ENCODE measurements at places on chromosomes 5 and 9.

DNA sequence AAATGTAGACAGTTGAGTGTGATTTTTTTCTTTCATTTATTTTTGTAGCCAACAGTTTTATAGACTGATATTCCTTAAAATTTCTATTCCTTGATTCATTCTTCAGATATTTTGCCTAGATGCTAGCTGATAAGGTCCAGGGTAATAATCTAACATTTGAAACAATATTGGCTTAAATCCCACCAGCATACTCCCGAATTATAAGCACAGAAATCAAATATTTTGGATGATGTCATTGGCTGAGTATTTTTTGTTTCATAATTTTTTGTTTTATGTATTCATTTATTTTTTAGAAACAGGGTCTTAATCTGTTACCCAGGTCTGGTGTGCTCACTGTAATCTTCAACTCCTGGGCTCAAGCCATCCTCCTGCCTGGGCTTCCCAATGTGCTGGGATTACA, 88.4 kb downstream of the ISL1 start:
- DNase-seq: no peak

DNA sequence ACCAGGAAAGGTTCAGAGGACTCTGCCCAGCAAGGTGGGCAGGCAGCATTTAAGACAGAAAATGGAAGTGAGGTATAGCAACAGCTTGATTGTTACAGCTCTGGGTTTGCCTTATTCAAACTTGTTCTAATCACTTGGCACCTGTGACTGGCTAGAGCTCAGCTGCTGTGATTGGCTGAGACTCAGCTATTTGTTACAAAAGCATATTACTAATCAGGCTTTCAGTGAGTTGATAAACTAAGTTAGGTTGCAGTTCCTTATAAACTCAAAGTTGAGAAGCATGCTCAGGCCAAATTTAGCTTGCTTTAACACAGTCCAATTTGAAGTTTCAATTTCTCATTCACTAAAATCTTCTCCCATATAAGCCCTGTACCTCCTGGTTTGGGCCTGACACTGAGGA, 56.3 kb downstream of the GDA start:
- peak; percentile 10 for DNase-seq

- DNase-seq: no peak
These were observed 47.5 kb downstream of the MRPL36 start for GRCh38 chr5:1751864-1752822.

GRCh38 chr9:121634329-121635261, 16.8 kb upstream of the DAB2IP start:
- peak; percentile 59 for DNase-seq

GRCh38 chr5:72618708-72619107, 111.5 kb upstream of the ZNF366 start:
- DNase-seq: no peak

- no peak for DNase-seq
These were observed 37.6 kb upstream of the ORM1 start for GRCh38 chr9:114285166-114285867.

DNA sequence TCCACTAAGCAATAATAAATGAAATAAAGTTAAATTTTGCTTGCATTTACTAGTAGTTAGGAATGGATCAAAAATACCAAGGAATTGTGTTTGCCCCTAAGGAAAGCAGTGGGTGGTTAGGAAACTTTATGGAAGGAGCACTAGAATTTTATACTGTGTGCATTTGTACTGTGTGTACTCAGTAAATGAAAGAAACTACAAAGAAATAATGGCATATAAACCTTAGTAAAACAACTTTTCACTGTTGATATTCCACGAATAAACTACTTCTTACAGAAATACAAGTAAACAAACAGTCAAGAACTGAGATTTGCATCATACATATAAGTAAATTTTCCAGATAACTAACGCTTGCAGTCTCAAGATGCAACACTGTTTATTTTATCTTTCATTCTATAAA, 103.7 kb upstream of the PARP8 start:
- DNase-seq: no peak

- DNase-seq: no peak
These were observed 100.0 kb upstream of the NREP start for GRCh38 chr5:111856876-111857466.

DNA sequence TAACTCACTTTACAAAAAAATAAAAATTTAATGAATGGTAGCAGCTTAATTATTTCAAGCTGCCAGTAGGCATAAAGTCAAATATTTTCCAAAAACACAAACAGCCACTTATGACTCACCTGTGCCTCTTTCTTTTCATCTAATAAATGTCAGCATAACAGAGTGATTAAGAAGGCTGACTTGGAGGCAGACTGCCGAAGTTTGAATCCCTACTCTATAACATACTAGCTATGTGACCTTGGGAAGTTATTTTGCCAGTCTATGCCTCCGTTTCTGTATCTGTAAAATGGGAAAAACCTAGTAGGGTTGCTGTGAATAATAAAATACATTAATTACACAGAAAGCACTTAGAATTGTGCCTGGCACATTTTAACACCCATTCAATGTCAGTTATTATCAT, 33.8 kb downstream of the FANCC start:
- DNase-seq: no peak

GRCh38 chr9:69081261-69081660, 45.7 kb downstream of the FXN start:
- DNase-seq: no peak

DNA sequence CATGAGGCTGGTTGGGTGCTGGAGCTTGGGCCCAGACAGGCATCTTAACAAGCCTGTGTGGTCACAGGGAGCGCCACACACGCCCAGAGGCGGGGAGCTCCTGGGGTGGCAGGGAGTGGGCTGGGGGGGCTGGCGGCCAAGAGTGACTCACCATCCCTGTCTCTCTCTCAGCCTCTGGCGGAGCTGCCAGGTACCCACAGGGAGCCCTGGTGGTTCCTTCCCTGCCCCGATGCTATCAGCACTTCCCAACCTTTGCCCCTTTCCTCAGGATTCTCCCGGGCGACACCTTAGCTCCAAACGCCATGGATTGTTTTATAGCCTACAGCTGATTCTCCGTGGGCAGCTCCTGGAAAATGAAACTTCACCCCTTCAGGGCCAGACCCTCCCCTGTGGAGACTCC, 5.5 kb downstream of the SLC9A3 start:
- no peak for DNase-seq

GRCh38 chr5:35674049-35674448, 56.4 kb downstream of the SPEF2 start:
- DNase-seq: no peak

DNA sequence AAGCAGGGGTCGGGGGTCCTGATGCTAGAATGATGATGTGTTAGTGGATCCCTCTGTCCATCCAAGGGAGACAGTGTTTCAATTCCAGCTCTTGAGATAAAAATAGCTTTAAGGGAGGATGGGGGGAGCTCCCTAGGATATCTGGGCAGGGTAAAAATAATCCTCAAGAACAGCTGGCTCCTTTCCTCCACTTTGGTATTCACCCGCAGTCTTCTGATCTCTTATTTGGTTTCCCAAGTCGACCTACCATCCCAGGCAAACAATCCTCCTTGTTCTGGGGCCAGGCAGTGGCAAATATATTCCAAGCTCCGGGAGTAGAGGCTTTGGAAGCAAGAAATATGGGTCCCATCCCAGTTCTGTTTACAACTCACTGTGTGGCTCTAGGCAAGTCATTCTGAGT, 14.5 kb upstream of the COL27A1 start:
- no peak for DNase-seq

DNA sequence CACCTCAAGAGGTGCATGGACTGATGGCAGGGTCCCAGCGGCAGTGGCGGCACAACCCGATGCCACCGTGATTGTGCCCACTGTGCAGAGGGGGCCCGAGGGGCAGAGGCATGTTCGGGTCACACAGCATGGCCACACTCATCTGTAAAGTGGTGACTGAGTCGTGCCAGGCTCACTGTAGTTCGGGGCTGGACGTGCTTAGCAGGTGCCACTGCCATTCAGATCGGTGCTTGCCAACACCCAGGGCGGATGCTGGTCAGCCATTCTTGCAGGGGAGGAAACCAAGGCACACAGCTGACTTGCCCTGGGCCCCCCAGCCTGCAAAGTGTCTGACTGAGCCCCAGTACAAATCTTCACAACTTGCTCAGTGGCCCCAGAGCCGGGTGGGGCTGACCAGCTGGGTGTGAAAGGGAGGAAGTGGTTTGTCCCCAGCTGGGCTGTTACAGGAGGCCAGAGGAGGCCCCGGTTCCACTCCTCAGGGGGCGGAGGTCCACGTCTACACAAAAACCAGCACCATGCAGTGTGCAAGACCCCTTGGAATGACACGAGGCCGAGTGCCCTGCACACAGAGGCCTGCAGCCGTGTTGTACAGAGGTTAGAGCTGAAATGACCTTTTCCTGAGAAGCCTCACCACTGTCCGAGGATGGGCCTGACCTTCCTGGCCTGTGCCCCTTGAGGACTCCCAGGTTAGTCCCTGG, 17.9 kb downstream of the FGD3 start:
- no peak for DNase-seq

- no peak for DNase-seq
These were observed 107.3 kb upstream of the WWC1 start for GRCh38 chr5:168184103-168184502.

DNA sequence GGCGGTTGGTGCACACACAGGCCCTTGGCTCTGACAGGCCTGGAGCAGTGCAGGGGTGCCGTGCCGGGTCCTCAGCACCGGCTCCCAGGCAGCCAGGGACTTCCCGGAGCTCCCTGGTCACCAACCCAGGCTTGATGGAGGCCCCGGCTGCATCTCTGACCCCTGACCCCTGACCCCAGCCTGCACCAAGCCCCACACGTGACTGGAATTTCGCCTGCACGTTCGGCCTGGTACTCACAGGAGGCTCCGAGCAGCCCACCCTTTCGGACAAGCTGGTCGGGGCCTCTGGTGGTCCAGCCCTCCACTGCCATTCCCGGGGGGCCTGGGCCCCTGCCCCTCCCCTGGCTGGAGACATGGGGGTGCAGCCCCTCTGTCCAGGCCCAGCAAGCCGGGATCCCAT, 25.4 kb upstream of the UBAC1 start:
- no peak for DNase-seq

- no peak for DNase-seq
These were observed 2.9 kb downstream of the NR2F1 start for GRCh38 chr5:93585767-93586385.

DNA sequence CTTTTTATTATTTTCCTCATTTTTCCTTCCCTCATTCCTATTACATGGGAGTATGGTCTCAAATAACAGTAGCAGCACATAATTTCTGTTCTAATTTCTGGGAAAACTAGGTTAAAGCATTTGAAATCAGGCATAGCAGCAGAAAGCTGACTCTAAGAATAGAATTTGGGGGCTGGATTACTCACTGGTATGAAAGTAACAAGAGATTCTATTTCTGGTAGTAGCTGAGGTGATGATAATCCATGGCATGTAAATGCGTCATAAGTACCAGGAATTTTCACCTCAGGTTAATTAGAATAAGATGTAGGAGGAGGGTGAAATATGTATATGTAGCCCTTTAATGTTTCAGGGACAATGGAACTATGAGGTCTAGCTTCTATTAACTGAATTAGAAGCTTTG, 662.0 kb downstream of the PTPRD start:
- no peak for DNase-seq

DNA sequence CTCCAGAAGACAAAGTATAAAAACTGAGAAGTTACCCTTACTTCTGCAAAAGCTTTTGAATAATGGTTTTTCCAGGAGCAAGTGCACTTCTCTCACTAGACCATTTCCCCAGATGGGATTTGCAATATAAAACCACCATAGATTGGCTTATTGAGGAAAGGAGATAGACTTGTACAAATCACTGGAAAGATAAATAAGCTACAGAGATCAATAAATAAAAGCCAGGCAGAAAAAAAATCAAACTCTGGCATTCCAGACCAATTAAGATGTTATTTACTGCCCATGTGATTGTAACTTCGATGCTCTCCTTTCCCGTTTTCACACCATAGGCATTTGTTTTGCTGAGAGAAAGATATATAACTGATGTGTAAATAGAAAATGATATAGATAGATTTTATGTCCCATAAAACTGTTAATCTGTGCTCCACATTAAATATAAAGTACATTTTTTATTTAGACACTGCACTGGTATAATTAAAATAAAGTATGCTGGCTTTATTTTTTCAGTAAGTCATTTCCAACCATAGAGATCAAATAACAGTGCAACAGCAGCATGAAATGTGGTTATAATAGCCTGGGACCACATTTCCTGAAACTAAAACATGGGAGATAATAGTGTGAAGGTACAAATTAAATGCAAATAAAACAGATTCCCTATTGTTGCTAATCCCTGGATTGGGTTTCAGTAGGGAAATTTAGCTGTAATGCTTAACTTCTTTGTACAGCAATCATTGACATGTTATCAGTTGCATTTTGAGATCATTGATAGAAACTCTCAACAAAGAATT, 177.7 kb downstream of the NR2F1-AS1 start:
- no peak for DNase-seq

DNA sequence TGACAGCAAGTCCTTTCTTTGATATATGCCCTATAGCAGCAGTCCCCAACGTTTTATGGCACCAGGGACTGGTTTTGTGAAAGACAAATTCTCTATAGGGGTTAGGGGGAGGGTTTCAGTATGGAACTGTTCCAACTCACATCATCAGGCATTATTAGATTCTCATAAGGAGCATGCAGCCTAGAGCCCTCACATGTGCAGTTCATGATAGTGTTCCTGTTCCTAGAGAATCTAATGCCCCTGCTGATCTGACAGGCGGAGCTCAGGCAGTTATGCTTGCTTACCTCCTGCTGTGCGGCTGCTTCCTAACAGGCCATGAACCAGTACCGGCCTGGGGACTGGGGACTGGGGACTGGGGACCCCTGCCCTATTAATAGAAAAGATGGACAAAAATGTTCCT, 2.7 kb upstream of the RAPGEF6 start:
- DNase-seq: no peak

GRCh38 chr5:91281401-91281800, 101.7 kb downstream of the ARRDC3 start:
- no peak for DNase-seq

GRCh38 chr9:78620303-78620702, 323.4 kb downstream of the PSAT1 start:
- DNase-seq: no peak

DNA sequence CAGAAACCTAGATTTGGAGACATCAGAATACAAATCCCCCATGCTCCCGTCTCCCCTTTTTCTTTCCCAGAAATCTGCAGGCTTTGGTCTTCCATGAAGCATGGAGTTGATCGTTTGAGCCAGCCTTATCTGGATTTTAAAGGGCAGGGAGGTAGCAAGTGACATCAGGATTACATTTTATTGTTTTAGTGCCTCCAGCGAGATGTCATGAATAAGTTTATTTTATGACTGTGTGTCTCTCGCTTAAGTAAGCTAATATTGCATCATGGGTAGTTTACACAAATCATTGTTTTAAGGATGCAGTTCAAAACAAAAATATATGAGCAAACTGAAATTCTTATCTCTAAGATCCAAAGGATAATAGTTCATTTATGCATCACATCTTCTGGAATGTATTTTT, 50.7 kb upstream of the TNFSF8 start:
- DNase-seq: no peak

- DNase-seq: peak; percentile 21
These were observed 67.4 kb downstream of the ROR2 start for GRCh38 chr9:91882627-91883026.

GRCh38 chr9:88184976-88185375, 46.7 kb upstream of the SPATA31C2 start:
- no peak for DNase-seq

GRCh38 chr9:113267911-113268566, 7.3 kb downstream of the CDC26 start:
- DNase-seq: no peak

GRCh38 chr5:6722015-6722414, 8.8 kb downstream of the TENT4A start:
- no peak for DNase-seq

GRCh38 chr9:98927724-98928123, 16.0 kb upstream of the COL15A1 start:
- DNase-seq: peak; percentile 43

- no peak for DNase-seq
These were observed 177.6 kb downstream of the DEPDC1B start for GRCh38 chr5:60522292-60522905.

All from SK-MEL-5 (cell line).